ENCODE measurements at places on chromosomes 2 and 18.

GRCh38 chr2:186976329-186976728, 127.4 kb upstream of the ZSWIM2 start:
- DNase-seq, result no peak

- DNase-seq, result no peak
Measured at GRCh38 chr18:59846814-59847490, 52.8 kb upstream of the PMAIP1 start.

GRCh38 chr2:129902731-129903585, 76.5 kb upstream of the RAB6C start:
- no peak for DNase-seq

- no peak for DNase-seq
Measured at GRCh38 chr2:134431838-134432434, 178.1 kb downstream of the MGAT5 start.

DNA sequence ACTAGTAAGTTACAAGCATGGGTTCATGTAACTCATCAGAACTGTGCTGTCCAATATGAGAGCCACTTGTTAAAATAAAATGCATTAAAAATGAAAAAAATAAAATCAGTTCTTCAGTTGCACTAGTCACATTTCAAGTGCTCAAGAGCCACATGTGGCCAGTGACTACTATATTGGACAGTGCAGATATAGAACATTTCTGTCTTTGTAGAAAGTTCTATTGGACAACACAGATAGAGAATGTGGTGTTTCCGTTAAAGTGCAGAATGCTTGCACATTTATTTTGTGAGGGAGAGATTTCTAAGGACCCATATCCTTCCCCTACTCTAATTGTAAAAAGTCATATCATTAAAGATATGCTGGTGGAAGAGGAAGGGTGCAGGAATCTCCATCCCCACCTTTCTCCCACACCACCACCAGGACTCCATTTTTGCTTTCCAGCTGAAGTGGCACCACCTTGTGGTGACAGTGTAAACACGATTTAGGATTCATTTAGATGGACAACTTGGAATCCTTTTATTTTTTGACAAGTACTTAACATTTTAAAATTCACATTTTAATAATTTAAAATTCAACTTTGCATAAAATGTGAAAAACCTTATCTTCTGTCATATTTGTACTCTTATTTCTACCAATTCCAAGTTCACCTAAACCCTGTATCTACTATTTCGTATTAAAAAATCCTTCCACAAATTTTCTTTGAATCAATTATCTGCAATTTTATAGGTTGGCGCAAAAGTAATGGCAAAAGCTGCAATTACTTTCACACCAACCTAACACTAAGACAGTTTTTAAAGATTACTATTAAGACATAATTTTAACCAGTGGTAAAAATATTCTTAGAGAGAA, 9.4 kb upstream of the CD302 start:
- no peak for DNase-seq

DNA sequence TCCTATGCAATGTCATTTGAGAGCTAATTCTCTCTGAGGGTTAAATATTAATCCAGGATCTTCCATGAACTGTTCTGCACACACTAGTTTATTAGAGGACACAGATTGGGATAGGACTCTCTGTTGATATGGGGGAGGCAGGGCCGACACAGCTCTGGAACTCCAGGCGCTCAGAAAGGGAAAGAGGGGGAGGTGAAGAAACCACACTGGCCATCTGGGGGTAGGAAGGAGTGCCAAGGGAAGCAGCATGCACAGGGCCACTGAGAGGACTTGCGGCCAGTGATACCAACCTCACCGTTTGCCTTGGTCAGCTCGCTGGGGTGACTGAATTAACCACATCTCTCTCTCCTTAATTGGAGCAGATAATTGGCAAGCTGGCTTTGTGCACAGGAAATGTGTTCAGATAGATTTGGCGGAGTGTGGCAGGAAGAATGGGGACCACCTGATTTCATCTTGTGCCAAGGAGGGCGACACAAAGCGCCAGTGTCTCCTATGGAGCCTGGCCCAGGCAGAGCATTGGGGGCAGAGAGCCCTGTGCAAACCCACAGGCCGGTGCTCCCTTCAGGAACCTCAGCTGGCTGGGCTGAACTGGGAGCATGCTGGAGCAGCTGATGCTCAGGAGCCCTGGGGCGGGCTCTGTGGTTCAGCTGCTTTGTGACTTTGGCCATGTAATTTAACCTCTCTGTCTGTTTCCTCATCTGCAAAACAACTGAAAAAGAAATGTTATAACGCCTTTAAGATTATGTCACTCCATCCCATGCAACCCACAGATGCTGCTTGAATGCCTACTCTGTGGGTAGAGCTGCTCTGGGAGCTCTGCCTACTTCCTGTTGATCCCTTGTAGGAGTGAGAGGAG, 114.7 kb upstream of the STON1 start:
- DNase-seq, result no peak

DNA sequence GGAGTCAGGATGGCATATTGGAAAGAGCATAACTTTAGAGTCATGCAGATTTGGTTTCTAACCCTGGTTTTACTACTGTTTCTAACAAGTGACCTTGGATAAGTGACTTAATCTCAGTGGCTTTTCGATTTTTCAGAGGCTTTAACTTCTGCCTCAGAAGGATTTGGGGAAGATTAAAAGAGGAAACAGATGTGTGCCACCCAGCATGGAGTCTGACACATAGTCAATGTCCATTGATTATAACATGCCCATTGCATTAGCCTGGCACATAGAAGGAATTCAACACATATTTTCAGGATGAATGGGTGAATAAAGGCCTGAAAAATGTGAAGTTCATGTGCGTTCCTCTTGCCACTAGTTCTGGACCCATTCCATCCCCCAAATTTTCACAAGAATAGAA, 438.2 kb downstream of the EPHA4 start:
- no peak for DNase-seq

GRCh38 chr18:37521510-37522465, 43.8 kb downstream of the CELF4 start:
- DNase-seq, result no peak

- DNase-seq, result no peak
Measured at GRCh38 chr2:1840046-1840445, 95.7 kb upstream of the PXDN start.

All from NCI-H187 (cell line).